ENCODE measurements at places on chromosomes 5 and 9.

DNA sequence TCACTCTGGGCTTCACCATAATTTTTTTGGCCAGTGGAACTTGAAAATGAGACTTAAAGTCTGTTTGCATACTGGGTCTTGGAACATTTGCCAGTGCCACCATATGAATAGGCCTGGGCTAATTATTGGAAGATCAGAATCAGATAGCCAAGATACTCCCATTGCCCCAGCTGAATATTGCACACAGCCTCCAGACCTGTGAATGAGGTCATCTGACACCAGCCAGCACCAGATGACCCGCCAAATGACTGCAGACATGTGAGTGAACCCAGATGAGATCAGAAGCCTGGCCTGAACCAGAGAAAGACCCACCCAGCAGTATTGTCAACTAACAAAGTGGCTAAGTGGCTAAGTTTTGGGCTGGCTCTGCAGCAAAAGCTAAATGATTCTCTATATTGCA, 220.5 kb upstream of the MPDZ start:
- no peak for DNase-seq

DNA sequence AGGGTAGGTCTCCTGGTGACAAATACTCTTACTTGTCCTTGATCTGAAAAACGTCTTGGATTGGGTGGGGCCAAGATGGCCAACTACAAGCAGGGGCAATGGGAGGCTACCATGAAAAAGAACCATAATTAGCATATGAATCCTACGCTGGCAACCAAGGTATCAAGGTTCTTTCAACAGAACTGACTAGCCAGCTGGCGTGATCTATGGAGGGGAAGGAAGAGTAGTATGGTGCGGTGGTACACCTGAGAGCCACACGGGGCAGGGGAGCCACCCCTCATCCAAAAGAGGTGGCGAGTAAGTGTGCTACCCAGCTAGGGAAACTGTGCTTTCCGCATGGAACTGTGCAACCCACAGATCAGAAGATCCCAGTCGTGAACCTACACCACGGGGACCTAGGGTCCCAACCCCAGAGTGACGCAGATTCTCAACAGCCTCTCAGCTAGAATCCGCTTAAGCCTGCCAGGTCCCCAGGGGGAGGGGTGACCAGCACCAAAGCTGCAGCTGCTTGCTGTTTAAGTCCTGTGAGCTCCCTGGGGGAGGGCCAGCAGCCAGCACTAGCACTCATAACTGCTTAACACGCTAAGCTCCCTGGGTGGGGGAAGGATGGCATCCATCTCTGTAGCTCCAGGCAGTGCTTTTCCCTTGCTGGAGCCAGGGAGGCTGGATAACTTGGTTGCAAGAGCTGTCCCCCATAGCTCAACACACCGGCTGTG, 334.8 kb downstream of the FBXL17 start:
- DNase-seq, result no peak

DNA sequence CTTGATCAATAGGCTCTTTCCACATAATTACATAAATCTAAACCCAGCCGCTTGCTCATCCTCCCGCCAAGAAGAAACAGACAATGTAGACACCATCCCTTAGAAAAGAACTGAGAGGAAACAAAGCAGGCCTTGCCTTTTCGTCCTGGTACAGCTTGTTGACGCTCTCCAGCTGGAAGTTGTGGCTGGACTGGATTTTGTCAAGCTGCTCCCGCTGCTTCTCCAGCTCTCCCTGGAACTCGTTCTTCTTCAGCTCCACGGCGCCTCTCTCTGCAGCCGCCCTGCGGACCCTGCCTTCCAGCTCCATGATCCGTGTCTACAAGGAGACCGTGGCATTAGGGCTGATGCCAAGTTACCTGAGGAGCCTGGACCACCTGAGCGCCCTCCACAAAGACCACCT, 22.1 kb downstream of the GOLM1 start:
- no peak for DNase-seq

DNA sequence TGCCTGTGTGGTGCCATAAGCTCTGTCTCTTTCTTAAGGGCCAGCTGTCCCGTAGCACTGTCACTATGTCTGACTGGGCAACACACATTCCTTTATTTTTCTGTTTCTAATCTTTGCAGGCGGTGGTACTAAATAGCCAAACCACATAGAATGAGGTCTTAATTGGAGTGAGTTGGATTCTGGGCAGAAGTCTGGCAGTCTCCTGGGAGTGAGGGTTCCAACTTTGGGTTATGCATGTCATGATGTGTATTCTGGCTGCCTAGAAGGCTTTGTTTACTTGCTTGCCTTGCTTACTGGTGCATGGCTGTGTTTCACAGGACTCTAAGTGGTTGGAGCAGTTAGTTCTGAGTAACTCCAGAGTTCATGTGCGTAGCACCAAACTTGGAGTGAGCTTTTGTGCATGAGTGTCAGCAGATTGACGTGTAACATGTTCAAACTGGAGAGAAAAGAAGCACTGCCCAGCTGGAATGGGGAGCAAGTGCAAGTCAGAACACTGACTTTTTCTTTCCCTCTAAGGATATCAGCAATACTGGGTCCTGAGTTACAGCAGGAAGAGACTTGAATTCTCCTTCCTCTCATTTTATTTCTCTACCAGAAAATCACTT, 185.8 kb downstream of the PCSK1 start:
- no peak for DNase-seq

DNA sequence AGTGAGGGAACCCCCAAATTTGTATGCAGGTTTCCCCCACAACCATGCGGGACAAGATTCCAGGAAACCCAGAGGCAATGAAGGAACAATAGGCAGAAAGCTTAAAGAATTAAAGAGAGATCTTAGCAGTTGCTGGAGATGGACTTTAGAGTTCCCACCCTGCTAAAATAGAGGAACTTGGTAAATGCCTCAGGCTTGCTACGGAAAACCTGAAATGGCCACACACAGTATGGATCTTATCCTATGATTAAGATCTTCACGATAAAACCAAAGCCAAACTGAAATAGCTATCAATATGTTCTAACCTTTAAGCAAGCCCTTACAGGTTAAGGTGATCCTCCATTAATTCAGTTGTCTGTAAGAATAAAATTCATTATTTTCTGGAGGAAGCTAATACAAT, 148.3 kb downstream of the RANBP17 start:
- no peak for DNase-seq

DNA sequence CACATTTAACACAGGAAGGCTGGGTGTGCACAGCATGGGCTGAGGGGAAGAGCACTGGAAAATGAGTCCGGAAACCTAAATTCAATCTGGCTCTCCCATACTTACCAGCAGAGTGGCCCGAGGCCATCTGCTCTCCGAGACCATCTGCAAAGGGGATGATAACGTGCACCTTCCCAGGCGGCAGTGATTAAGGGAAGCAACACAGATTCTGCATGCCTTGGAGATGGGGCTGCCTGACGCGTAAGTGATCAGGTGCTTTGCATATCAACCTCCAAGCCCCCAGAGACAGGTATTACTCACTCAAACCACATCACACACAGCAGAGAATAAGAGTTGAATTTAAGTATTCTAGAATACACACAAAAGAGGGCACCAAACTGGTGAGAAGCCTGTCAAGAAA, 9.1 kb downstream of the EPB41L4B start:
- no peak for DNase-seq

GRCh38 chr5:92704590-92704989, 876.4 kb downstream of the NR2F1-AS1 start:
- DNase-seq, result no peak

- DNase-seq, result no peak
These were observed 482.7 kb upstream of the CD180 start for GRCh38 chr5:67679184-67679841.

DNA sequence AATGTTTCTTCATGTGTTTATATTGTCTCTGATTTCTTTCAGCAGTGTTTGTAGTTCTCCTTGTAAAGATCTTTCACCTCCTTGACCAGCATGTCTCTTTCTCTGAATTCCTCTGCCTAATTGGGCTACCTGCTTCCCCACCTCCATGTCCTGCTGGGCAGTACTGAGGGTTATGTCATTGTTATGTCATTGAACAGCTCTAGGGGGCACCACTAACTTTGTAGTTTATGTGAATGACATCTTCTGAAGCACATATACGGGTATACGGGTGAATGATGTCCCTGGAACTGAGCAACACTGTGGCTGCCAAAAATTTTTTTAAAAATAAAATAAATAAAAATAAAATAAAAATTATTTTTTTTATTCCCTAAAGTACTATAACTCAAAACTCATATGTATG, 16.9 kb upstream of the SNCAIP start:
- no peak for DNase-seq

DNA sequence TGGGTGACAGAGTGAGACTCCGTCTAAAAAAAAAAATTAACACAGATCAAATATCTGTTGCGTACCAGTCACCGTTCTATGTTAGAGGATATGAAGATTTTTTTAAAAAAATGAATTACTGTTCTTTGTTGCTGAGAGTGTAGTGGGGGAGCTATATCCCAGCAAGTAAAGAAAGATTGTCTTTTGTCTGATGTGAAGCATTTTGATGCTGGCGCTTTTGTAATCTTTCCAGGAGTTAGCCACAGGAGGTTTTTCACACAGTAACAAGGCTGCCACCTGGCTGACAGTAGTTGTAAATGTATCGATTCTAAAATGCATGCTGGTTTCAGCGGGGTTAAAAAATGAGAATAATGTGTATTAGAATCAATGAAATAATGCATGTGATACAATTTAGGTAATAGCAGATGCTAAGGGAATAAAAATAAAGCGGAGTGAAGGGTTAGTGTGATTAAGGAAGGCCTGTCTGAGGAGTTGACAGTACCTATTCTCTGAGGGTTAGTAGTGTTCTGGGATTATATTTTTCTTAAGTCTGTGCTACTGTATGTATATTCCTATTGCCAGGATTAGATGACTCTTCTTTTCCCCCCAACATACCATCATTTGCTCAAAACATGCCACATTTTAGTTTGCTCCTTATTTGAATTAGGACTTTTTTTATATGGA, 3.4 kb downstream of the LMNB1 start:
- no peak for DNase-seq

- DNase-seq, result no peak
These were observed 424.3 kb downstream of the SEMA5A start for GRCh38 chr5:9121597-9121996.

GRCh38 chr9:123091459-123091858, 58.0 kb downstream of the GPR21 start:
- no peak for DNase-seq
